ENCODE measurements at places on chromosomes 16 and 17.

DNA sequence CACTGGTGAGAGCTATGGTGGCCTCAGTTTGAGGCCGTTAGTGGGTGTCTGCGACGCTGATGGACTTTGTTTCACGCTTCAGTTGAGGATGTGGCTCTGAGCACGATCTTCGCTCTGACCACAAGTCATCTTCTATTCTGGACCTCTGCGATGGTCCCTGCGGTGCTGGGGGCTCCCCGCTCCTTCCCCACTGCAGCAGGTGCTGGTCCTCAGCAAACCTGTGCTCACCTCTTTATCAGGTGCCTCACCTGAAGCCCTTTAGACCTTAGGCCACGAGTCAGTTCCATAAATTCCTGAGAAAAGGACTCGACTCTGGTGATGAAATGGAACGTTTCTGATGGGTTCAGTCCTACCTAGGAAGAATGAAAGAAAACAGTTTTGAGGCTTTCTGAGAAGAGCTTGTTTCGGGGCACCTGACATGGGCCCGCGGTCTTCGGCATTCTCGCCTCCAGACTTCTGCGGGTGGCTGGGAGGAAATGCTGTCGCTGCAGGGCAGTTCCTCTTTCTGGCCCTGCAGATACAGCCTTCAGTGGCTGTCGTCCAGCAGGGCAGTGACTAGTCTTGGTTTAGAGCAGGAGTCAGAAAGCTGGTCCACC lies 4.7 kb downstream of the KCTD5 start:
- peaks cover 8% of the 10 kb centered on the region for H3K4me1 ChIP-seq
- H3K4me3 ChIP-seq, result no peak overlapping the region
- H3K27ac ChIP-seq, result no peak overlapping the region
- H3K27me3 ChIP-seq, result no peaks in the 10 kb centered on the region
- peaks cover 6% of the 10 kb centered on the region for H3K36me3 ChIP-seq

- H3K4me3 ChIP-seq, result no peak overlapping the region
- peaks cover 69% of the 10 kb centered on the region for H3K4me1 ChIP-seq
- H3K27ac ChIP-seq, result peak overlapping the region; percentile 100
- H3K36me3 ChIP-seq, result no peaks in the 10 kb centered on the region
Observed at GRCh38 chr17:81388612-81389367, 6.5 kb upstream of the BAHCC1 start.

DNA sequence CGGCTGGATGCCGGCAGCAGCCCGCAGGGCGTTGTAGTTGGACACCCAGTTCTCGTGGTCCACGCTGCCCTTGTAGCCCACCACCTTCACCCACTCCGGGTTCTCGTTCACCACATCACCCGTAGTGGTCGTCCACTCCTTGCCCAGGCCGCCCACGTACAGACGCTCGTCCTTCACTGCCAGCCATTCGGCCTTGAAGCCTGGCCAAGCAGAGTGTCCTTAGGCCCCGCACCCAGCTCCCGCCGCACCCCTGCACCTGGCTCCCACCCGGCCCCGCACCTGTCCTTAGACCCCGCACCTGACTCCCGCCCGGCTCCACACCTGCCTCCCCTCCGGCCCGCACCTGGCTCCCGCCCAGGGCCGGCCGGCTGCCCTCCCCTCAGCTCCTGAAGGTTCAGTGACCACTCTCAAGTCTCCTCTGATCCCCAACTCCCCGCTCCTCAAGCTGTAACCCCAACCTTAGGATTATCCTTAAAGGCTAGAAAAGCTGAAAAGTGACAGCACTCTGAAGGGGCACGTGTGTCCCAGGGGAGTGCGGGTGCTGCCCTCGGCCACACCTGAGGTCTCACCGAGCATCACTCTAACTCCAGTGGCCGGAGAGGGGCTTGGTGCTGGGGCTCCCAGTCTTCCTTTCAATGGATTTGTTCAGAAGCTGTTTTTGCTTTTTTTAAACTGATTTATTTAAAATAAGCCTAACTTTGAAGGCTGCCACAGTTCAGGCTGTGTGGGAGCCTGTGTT lies 14.4 kb downstream of the CANT1 start:
- H3K27me3 ChIP-seq, result no peaks in the 10 kb centered on the region
- peaks cover 12% of the 10 kb centered on the region for H3K36me3 ChIP-seq

GRCh38 chr17:4247971-4248388 lies 15.8 kb downstream of the ANKFY1 start:
- no peaks in the 10 kb centered on the region for H3K36me3 ChIP-seq
- H3K4me3 ChIP-seq, result no peak overlapping the region
- H3K27ac ChIP-seq, result no peak overlapping the region
- H3K27me3 ChIP-seq, result no peaks in the 10 kb centered on the region
- no peak for DNase-seq

DNA sequence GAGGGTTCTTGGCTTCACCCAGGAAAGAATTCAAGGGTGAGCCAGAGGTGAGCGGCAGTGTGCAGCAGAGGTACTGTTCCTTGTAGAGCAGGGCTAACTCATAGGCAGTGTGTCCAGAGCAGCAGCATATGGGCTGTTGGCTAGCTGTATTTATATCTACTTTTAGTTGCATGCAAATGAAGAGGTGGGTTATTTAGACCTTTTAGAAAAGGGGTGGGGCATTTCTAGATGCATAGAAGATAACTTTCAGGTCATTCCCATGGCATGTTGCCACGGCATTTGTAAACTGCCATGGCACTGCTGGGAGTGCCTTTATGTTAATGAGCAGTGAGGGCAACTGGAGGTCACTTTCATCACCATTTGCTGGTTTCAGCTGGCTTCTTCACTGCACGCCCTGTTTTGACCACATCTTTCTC lies 141.0 kb downstream of the STX8 start:
- DNase-seq, result no peak
- no peaks in the 10 kb centered on the region for H3K36me3 ChIP-seq
- H3K4me1 ChIP-seq, result no peaks in the 10 kb centered on the region
- H3K27ac ChIP-seq, result no peak overlapping the region
- H3K27me3 ChIP-seq, result no peaks in the 10 kb centered on the region
- H3K4me3 ChIP-seq, result no peak overlapping the region

GRCh38 chr16:48326915-48327314 lies 58.3 kb downstream of the SIAH1 start:
- H3K4me3 ChIP-seq, result no peak overlapping the region
- no peak for DNase-seq
- peaks cover 2% of the 10 kb centered on the region for H3K36me3 ChIP-seq
- H3K27ac ChIP-seq, result no peak overlapping the region
- no peaks in the 10 kb centered on the region for H3K27me3 ChIP-seq

DNA sequence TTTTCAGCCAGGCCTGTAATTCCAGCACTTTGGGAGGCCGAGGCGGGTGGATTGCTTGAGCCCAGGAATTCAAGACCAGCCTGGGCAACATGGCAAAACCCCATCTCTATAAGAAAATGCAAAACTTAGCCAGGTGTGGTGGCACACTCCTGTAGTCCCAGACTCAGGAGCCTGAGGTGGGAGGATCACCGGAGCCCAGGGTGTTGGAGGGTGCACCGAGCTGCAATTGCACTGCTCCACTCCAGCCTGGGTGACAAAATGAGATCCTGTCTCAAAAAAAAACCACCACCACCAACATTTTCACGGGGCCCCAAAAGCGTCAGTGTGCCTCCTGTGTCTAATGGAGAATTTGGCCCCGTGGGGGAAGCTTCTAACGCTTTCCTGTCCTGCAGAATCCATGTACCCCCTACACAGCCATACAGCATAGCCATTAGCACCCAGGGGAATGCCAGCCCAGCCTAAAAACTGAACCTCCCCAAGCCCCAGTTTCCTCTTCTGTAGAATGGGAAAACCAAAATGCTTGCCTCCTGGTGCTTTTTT lies 22.2 kb upstream of the MAP3K14 start:
- no peaks in the 10 kb centered on the region for H3K27me3 ChIP-seq
- H3K27ac ChIP-seq, result peak overlapping the region; percentile 67
- peaks cover 47% of the 10 kb centered on the region for H3K4me1 ChIP-seq
- DNase-seq, result no peak
- H3K4me3 ChIP-seq, result no peak overlapping the region

DNA sequence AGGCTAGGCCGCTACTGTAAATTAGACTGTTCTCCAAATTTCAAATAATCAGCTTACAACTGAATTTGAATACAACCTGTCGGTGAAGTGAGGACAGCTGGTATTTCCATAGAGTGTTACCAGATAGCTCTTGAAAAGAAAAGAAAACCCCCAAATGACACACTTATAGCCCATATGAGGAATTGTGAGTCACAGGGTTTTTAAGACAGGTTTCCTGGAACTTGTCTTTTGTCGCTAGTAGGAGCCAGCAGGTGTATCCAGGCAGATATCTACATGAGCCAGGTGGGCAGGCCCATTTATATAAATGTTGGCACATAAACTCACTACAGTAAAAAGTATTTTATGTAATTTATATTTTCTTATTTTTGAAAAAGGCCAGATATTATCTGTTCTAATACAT lies 24.0 kb downstream of the TNRC6A start:
- no peak overlapping the region for H3K27ac ChIP-seq
- DNase-seq, result no peak
- peaks cover 34% of the 10 kb centered on the region for H3K4me1 ChIP-seq
- H3K4me3 ChIP-seq, result no peak overlapping the region

- no peak for DNase-seq
- H3K36me3 ChIP-seq, result no peaks in the 10 kb centered on the region
- no peak overlapping the region for H3K27ac ChIP-seq
- H3K4me1 ChIP-seq, result no peaks in the 10 kb centered on the region
Observed at GRCh38 chr17:68060336-68060735, 24.8 kb downstream of the KPNA2 start.

DNA sequence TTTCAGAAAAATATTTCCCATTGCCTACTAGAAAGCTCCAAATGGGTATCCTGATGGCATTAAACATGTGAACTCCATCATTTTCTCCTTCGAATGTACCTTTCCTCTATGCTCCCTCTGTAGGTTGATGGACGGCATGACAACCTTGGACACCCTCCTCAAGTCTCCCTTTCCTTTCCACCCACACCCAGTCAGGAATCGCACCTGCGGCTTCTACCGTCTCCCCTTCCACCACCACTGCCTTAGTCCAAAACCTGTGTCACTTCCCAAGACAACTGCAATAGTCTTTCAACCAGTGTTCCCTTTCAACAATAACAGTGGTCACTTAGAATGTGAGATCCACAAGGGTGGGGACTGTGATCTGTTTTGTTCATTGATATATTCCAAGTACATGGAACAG lies 233.1 kb upstream of the AXIN2 start:
- no peaks in the 10 kb centered on the region for H3K27me3 ChIP-seq
- no peaks in the 10 kb centered on the region for H3K4me1 ChIP-seq
- H3K27ac ChIP-seq, result no peak overlapping the region
- DNase-seq, result no peak

GRCh38 chr17:3992370-3992769 lies 28.1 kb upstream of the ATP2A3 start:
- H3K27ac ChIP-seq, result no peak overlapping the region
- no peaks in the 10 kb centered on the region for H3K27me3 ChIP-seq
- H3K4me1 ChIP-seq, result no peaks in the 10 kb centered on the region
- no peak overlapping the region for H3K4me3 ChIP-seq

GRCh38 chr17:13346996-13347762 lies 254.6 kb downstream of the HS3ST3A1 start:
- H3K4me1 ChIP-seq, result no peaks in the 10 kb centered on the region
- H3K36me3 ChIP-seq, result no peaks in the 10 kb centered on the region
- no peak overlapping the region for H3K27ac ChIP-seq
- no peak overlapping the region for H3K4me3 ChIP-seq

- H3K36me3 ChIP-seq, result no peaks in the 10 kb centered on the region
- H3K4me3 ChIP-seq, result no peak overlapping the region
- H3K4me1 ChIP-seq, result no peaks in the 10 kb centered on the region
- no peak overlapping the region for H3K27ac ChIP-seq
- DNase-seq, result no peak
Observed at GRCh38 chr16:22001591-22001990, 675 bp upstream of the PDZD9 start.

DNA sequence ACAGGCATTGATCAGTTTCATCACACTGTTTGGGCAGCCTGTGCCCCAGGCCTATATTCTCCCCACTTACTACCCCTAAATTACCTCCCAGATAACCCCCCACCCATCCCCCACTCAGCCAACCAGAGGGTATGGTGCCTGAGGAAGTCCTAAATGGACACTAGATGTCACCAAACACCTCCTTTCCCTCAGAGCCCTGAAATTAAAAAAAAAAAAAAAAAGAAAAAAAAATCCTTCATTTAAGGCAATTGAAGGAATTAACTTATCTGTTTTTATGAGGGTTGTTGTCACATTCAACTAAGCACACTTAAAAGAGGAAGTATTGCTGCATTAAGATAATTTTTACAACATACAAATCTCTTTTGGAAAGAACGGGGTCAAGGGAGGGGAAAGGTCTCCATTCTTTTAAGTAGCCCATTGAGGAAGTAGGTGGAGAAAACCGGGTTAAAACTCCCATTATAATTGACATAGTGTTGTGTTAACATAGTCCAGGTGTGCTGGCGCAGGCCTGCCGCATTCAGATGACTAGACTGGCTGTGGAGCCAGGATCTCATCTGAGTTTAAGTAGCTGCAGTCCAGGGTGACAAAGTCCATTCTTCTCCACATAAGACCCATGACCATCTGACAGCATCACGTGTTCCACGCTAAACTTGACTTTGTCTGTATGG lies 46.3 kb downstream of the SNX11 start:
- DNase-seq, result peak; percentile 12
- no peak overlapping the region for H3K4me3 ChIP-seq
- peaks cover 23% of the 10 kb centered on the region for H3K27me3 ChIP-seq
- H3K4me1 ChIP-seq, result peaks cover under 1% of the 10 kb centered on the region
- no peaks in the 10 kb centered on the region for H3K36me3 ChIP-seq
- H3K27ac ChIP-seq, result no peak overlapping the region

DNA sequence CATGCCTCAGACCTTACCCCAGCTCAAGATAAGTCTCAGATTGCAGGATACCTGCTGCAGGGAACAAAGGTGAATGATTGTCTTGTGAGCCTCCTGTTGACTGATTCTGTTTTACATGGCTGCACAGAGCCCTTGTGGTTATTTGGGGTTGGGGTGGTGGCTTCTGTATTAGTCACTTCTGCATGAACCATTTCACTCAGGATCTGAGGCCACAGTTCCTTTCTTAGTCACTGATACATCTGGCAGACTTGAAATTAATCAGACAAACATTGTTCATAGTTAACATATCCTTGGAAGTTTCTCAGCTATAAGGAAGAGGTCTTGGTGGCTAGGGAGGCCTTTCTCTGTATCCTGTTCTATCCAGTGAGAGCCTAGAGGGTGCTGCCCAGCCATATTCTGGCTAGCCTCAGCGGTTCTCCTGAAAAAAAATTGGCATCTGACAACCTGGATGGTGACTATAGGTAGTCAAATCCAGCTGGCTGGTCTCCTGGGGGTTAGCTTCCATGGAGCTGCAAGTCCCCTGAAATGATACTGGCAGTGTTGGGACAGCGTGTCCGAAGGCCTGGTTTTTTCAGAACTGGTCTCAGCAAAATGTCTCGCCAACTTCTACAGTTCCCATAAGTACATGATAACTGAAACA lies 8.4 kb upstream of the PLK1 start:
- no peak overlapping the region for H3K27ac ChIP-seq
- H3K4me3 ChIP-seq, result no peak overlapping the region
- no peak for DNase-seq
- H3K27me3 ChIP-seq, result no peaks in the 10 kb centered on the region
- H3K4me1 ChIP-seq, result no peaks in the 10 kb centered on the region

DNA sequence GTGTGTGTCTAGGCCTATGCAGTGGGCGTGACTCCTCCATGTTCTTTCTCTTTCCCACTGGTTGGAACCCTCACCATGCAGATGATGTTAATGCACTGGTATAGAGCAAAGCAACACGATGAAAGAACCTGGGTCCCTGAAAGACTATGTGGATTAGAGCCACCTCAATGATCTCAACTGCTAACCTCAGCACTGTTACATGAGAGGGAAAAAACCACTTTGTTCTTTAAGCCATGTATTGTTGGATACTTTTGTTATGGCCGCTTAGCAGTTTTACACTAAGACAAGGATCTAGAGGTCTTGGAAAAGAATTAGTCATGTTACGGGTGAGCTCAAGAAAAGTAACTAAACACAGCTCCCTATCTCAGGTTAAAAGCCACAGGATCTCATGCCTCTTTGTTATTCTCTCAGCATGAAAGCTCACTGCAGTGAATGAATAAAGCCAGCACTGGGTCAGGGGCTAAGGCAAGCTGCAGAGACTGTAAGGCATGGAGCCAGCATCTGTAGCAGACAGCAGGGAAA lies 56.6 kb upstream of the RBBP6 start:
- no peak overlapping the region for H3K4me3 ChIP-seq
- H3K27ac ChIP-seq, result no peak overlapping the region
- no peaks in the 10 kb centered on the region for H3K4me1 ChIP-seq
